HFF-Myc (cell line): ENCODE measurements at places on chromosomes 6 and 20.

DNA sequence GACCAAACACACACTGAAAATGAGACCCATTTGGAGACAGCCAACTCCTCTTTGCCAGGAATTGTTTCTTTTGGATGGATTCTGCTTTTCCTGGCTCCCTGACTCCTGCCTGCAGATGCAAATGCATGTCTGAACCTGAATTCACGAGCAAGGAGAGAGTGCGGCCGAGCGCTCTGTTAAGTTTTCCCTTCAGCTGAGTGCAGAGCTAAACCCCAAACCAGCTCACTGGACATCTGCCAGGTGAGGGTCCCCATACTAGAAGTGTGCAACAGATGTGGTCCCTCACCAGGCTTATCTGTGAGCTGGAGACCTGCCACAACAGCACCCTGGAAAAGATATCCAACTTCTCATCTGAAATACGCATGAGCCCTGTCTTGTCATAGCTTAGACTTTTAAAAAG is 59.0 kb downstream of the CD164 start:
- DNase-seq = no peak

GRCh38 chr6:160134779-160135547 is 13.3 kb downstream of the SLC22A1 start:
- DNase-seq = no peak

- no peak for DNase-seq
Observed at GRCh38 chr20:50710492-50711063, 19.2 kb upstream of the RIPOR3 start.

GRCh38 chr6:39426073-39426456 is 103.6 kb upstream of the KCNK16 start:
- peak; percentile 80 for DNase-seq

DNA sequence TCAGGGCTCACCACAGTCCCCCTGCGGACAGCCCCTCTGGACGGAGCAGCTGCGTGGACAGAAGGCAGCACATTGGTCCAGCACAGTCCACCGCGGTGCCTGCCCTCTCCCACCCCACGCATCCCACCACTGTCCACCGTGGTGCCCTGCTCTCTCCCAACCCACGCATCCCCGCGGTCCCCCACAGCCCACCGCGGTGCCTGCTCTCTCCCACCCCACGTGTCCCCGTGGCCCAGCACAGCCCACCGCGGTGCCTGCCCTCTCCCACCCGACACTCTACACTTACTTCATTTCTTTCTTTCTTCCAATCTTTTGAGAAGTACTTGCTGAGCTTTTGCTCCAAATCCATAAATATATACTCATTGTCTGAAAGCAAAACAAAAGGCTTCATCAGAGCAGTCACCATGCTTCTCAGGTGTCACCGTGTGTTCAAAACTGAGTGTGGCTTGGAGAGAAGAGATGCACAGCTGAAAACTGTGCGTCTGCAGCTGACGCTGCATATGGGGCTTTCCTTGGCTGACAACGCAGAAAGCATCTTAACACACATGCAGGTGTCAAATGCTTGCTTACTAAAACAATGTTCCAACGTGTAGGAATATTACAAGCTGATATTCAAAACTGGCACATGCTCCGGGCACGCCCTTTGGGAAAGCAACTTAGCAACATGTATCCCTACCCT is 11.8 kb downstream of the FRMD1 start:
- no peak for DNase-seq

GRCh38 chr6:2817903-2818443 is 23.7 kb downstream of the SERPINB1 start:
- DNase-seq = no peak

GRCh38 chr6:163589387-163589786 is 174.9 kb downstream of the QKI start:
- DNase-seq = no peak

- DNase-seq = no peak
Observed at GRCh38 chr20:63119963-63120807, 95.7 kb downstream of the YTHDF1 start.

DNA sequence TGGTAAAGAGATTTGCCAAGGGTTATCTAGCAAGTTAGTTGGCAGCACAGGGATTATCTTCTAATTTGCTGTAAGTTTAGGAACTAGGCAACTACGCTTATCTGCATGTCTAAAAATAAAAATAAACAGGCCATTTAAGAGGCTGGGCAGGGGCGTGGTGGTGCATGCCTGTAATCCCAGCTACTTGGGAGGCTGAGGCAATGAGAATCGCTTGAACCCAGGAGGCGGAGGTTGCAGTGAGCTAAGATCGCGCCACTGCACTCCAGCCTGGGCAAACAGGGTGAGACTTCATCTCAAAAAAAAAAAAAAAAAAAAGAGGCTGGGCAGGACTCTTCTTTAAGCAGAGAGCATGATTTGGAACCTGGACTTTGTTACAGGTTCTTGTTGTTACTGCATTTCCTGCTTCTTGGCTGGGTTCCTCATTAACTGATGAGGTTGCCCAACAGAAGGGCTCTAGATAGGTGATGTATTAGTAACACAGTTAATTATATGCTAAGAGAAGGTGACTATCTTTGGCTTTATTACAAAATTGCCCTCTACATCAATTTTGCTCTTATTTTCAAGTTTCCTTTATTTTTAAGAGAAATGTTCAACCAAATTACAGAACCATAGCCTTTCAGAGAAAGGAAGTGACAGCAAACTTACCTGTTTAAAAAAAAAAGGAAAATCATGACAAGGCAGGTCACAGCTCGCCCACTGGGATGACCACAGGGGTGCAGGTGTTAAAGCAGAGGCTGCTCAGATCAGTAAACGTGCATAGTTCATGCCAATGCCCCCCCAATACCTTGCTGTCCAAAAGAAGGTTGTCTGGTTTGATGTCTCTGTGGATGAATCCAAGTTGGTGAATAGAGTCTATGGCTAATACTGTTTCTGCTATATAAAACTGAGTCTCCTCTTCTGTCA is 32.5 kb downstream of the STK38 start:
- DNase-seq = no peak

- no peak for DNase-seq
Observed at GRCh38 chr6:134379076-134379475, 61.2 kb upstream of the SGK1 start.

DNA sequence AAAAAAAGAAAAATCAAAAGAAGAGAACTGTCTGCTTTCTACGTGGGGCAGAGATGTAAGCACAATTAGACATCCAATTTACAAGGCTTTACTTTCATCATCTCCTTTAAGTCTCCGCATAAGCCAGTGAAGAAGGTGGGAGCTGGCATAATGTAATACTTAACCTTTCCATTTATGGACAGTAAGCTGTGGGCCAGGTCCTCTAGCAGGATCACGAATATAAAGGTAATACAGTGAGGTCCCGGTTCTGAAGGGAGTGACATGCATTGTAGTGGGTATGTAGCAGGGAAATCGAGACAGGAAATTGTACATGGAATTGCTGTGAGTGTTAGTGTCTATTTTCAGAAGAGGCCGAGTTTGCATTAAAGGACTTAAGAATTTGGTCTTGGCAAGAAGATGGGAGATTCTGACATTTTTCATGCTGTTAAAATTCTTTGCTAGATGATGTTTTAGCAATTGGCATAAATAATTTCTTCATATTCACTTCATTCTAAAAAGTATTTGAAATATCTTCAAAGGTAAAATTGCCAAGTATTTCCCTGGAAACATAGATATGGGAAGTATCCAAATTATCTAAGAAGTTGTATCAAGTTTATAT is 20.4 kb upstream of the POPDC3 start:
- DNase-seq = no peak

DNA sequence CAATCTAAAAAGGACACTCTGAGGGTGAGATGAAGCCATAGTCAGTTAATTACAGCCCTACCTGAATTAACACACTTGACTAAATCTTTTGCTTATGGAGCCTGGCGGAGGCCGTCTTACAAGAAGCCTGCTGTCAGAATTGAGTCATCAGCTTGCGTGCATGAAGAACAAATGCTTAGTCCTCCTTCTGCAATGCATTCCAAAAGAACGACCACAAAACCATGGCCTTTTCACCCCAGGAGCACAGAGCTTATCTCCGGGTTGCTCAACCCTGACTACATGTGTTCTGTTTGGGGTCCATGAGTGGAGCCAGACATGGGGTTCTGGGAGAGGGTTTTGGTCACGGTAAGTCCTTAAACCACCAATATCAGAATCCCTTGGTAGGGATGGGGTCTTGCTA is 318.1 kb downstream of the CLIC5 start:
- DNase-seq = peak; percentile 96

DNA sequence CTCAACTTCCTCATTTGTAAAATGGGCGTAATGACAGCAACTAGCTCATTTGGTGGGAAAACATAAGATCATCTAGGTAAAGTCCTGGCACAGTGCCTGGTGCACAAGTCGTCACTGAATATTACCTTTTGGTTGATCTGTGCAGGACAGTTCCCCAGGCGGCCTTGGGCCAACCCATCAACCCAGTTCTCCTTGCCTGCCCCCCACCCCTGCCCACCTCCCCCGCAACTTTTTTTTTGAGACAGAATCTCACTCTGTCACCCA is 99.2 kb downstream of the JPH2 start:
- DNase-seq = no peak

DNA sequence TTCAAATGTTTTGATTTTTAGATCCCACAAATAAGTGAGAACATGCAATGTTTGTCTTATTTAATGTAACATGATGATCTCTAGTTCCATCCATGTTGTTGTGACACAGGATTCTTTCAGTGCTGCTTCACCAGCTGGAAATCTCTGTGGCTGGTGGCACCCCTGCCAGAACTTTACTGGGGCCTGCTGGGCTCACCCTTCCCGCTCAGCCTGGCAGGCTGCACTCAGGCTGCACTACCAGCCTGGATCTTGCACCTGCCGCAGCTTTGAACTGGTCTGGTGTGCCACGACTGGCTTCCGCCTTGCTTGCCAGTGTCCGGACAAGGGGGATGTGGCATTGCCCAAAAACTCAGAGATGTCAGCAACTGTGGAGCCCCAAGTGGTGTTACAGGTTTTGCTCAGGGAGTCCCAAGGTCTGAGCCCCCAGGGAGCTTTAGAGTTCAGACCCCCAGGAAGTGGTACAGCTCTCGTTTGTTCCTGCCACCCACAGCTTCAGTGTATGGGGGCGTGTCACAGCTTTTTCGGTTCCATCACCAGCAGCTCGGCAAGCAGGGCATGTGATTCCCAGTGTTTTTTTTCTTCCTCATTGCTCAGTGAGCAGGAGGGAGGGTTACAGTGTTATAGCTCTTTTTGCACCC is 72.3 kb upstream of the SYNCRIP start:
- no peak for DNase-seq

DNA sequence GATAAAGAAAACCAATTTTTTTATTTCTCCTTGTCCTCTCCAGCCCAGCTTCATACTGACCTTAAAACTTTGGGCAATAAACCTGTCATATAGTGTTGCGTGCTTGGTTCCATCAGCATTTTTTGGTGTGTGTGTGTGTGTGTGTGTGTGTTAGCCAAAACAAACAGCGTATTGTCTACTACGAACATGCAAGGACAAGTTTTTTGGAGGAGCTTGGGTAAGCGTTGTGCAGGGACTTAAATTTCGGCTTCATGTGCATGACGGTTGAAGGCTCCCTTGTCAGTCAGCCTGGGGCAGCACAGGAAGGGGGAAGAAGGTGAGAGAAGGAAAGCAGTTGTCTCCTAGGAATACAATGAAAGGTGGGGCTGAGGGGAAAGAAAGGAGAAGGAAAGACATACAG is 62.0 kb upstream of the PAX1 start:
- DNase-seq = no peak

DNA sequence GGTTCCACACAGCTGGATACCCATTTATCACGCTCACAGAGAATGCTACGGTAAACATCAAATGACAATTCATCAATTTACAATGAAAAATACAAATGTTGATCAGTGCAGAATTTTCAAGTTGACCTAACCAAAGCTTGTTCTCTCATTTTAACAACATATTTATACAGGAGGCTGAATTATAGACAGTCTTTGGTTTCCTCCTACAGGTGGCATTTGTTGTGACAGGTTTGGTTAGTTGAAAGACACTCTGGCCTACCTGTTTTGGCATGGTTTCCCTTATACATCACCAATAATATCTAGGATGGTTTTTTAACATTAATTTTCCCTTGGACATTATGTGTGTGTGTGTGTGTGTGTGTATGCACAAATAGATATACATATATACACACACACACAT is 642.5 kb upstream of the MMS22L start:
- DNase-seq = no peak

DNA sequence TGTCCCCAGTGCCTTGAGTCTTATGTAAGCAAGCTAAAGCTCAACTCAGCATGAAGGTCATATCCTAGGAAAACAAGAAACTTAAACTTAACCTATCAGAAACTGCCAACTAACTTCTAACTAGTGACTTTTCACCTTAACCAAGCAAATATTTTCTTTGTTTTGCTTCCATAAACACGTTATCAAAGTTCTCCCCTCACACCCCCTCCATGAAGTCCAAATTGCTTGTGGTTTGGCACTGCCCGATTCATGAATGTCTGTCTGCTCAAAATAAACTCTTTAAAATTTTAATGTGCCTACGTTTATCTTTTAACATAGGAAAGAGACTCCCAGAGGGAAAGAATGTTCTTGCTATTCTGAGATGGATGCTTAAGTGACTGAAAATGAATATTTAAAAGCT is 34.9 kb downstream of the GSTA2 start:
- no peak for DNase-seq
